ENCODE measurements at places on chromosomes 1 and 21.

DNA sequence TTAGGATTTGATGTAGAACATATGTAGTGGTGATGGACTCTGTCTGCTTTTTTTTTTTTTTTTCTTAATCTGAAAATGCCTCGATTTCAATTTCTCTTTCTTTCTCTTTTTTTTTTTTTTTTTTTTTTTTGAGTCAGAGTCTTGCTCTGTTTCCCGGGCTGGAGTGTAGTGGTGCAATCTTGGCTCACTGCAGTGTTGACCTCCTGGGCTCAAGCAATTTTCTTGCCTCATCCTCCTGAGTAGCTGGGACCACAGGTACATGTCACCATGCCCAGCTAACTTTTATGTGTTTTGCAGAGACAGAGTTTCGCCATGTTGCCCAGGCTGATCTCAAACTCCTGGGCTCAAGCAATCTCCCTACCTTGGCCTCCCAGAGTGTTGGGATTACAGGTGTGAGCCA, 17.4 kb downstream of the MAST2 start:
- DNase-seq: no peak

DNA sequence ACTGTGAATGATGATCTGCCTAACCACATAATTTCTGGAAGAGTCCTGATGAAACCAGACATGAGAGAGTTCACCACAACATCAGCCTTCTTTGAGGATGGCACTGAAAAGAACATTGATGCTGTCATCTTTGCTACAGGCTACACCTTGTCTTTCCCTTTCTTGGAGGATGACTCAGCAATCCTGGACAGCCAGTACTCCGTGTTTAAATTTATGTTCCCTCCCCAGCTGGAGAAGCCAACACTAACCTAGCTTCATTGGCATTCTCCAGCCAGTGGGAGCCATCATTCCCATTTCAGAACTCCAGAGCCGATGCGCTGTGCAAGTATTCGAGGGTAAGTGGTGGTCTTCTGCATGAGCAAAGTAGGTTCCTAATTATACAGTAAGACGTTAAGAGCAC, 164.1 kb upstream of the POGK start:
- DNase-seq: no peak

- no peak for DNase-seq
Observed at GRCh38 chr1:203112475-203112874, 15.1 kb upstream of the ADORA1 start.

DNA sequence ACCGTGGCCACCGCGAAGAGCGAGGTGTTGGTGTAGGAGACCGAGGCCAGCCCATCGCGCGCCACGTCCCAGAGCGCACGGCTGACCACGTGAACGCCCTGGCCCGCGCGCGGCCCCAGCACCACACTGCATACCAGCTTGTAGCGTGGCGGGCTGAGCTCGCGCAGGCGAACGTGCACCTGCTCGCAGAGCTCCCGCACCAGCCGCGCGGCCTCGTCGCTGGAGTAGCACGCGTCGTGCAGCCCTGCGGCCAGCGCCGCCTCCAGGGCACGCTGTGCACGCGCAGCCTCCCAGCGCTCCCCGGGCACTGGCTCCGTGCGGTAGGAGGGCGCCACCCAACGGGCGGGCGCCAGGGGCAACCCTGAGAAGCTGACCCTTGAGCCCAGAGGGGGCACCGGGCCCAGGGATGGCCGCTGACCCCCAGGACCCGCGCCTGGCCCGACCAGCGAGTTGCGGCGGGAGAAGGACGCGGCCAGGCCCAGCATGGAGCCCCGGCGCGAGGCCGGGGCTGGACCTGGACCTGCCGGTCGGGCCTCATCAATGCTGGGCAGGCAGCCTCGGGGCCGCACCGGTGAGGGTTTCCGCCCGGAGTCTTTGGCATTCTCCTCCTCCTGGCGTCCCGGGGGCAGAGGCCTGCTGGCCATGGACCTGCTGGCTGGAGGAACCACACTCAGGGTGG, 987 bp downstream of the DYNLT4 start:
- no peak for DNase-seq

DNA sequence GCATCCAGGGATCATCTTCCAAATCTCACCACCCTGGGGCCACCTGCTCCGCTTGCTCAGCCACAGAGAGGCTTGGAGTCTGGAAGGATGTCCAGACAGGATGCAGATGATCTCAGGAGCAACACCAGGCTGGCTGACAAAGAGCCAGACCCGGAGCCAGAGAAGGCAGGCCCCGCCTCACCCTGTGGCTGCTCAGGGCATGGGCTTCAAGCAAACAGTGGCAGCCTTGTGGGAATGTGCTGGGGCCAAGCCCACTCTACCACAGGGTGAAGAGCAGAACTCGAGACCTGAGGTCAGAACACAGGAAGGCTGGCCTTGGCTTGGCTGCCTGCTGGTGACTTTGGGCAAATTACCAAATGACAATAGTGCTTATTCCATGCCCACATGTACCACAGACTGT, 45.5 kb downstream of the MRPL37 start:
- DNase-seq: no peak

DNA sequence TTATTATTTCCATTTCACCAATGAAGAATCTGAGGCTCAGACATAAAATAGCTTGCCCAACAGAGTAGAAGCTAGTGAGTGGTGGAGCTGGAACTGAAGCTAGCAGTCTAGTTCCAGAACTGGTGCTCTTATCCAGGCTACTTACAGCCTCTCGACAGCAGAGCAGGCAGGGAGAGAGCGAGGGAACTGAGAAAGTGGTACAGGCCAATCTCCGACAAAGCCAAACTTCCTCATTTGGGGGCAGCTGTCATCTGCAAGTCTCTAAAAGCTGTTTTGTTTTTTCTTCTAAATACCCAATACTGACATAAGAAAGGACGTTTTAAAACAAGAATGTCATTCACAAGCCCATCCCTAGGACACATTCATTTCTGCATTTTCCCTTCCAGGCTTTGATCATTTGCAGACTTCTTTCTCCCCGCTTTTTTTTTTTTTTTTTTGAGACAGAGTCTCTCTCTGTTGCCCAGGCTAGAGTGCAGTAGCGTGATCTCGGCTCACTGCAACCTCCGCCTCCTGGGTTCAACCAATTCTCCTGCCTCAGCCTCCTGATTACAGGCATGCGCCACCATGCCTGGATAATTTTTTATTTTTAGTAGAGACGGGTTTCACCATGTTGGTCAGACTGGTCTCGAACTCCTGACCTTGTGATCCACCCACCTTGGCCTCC, 20.0 kb downstream of the YIPF1 start:
- no peak for DNase-seq
